Stimulated activated CD8-positive, alpha-beta memory T cell treated with anti-CD3 and anti-CD28 coated beads, Interleukin-4, amount 100 ng/mL, for 1 hour (primary cell): ENCODE measurements at places on chromosomes 11 and 22.

DNA sequence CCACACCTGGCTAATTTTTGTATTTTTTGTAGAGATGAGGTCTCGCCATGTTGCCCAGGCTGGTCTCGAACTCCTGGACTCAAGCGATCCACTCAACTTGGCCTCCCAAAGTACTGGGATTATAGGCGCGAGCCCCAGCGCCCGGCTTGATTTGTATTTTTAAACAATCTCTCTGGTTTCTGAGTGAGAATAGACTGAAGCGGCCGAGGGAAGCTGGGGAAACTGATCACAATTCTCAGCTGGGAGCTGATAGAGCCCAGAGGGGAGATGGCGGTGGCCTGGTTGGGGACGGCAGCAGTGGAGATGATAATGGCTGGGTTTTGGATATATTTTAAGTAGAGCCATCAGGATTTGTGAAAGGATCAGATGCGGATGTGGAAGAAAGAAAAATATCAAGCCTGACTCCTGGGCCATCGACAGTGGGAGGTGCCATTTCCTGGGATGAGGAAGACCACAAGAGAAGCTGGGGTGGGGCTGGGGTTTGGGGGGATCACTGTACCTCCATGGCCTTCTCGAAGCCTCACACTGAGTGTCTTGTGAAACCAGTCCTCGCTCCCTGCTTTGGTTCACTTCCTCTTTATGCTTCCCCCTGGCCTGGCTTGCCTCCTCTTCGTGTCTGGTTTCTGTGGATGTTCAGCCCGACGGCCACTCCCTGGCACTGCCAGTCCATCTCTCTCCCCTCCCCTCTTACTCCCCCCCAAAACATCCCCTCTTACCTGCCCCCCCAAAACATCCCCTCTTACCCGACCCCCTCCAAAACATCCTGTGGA lies 51.9 kb downstream of the IGLL1 start:
- no peak for DNase-seq

GRCh38 chr11:17791144-17791543 lies 56.6 kb downstream of the KCNC1 start:
- DNase-seq, result no peak

GRCh38 chr11:45450189-45450588 lies 164.0 kb upstream of the SYT13 start:
- DNase-seq, result no peak

DNA sequence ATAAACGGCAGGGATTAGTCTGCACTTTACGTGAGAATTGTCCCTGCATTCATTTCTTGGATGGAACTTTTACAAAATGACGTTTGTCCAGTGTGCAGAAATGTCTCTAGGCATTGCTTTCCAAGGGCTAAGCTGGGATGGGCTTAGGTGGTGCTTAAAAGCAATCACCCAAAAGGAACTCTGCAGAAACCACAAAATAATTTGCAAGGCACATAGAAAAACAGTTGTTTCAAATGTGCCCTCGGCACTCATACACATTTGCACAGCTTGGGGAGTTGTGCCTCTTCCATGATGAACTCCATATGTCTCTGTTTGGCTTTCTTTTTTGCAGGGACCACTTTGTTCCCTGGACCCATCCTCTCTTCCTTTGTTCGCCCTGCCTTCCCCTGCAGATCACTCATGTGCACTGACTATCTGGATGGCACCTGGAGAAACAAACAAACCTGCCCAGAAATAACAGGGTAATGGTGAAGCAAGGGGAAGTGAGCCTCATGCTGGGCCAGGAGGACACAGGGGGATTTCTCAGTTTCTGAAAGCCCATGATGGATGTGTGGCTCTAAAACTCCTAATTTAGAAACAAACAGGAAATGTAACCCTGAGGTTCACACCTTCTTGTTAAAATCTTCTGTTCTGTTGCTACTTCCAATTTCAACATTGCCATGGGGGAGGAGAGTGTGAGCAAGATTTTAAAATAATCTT lies 150.2 kb downstream of the SNX19 start:
- DNase-seq, result no peak

- DNase-seq, result no peak
Observed at GRCh38 chr11:69299023-69299461, 5.1 kb downstream of the MYEOV start.

DNA sequence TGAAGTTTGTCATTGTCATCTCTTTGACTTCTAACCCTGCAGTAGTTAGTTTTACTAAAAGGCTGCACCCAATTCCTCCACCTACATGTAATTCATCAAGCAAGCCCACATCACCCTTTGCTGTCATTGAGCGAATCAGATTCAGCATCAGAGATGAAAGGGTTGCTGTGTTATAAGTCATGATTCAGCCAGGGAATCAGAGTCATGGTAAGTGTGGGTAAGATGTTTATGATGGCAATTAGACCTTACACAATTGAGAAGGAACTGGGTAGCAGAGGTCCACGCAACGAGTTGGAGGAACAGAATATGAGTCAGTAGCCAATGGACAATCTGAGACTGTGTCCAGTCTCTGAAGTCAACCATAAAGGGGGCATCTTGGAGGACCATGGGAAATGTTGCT lies 162.8 kb upstream of the SNX19 start:
- no peak for DNase-seq

- no peak for DNase-seq
Observed at GRCh38 chr11:70089631-70090030, 11.5 kb downstream of the ANO1 start.

- no peak for DNase-seq
Observed at GRCh38 chr11:88043149-88043548, 132.1 kb downstream of the RAB38 start.

DNA sequence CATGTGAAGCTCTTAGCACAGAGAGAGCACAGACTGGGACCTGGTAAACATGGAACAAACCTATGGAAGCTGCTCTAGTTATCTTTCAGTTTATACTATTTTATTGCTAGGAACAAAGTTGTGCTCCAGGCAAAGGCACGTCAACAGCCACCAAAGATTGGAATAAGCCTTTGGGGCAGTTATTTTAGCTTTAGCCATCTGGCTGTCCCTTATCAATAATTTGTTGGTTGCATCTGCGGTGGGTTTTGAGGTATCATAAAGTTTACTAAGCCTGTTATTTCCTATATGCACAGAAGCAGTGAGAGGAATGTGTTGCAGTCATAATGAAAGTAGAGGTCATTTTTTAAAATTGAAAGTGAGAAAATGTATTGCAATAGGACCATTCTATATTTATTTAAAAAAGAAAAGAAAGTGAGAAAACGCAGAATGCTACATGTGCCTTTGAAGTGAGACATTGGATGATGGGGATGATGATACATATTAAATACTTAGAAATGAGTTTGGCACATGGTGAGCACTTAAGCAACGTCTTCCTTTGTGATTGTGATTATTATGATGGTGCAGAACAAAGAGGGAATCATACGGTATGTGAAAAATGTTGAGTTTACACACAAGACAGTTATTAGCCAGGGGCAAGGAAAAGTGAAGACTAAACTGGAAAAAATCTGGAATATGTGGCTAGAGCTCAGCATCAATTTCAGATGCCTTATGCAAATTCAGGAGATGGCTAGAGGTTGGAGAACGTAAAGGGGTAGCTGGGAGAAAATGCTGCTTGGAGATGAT lies 58.3 kb downstream of the PRR5L start:
- no peak for DNase-seq

- DNase-seq, result no peak
Observed at GRCh38 chr11:125750629-125751028, 4.5 kb downstream of the PATE1 start.

GRCh38 chr22:37343348-37343747 lies 61.0 kb downstream of the CYTH4 start:
- DNase-seq, result no peak

GRCh38 chr11:73187854-73188253 lies 30.2 kb upstream of the P2RY2 start:
- no peak for DNase-seq

- no peak for DNase-seq
Observed at GRCh38 chr11:35436581-35437250, 17.4 kb upstream of the SLC1A2 start.

GRCh38 chr11:112784323-112785073 lies 176.7 kb upstream of the NCAM1 start:
- no peak for DNase-seq

DNA sequence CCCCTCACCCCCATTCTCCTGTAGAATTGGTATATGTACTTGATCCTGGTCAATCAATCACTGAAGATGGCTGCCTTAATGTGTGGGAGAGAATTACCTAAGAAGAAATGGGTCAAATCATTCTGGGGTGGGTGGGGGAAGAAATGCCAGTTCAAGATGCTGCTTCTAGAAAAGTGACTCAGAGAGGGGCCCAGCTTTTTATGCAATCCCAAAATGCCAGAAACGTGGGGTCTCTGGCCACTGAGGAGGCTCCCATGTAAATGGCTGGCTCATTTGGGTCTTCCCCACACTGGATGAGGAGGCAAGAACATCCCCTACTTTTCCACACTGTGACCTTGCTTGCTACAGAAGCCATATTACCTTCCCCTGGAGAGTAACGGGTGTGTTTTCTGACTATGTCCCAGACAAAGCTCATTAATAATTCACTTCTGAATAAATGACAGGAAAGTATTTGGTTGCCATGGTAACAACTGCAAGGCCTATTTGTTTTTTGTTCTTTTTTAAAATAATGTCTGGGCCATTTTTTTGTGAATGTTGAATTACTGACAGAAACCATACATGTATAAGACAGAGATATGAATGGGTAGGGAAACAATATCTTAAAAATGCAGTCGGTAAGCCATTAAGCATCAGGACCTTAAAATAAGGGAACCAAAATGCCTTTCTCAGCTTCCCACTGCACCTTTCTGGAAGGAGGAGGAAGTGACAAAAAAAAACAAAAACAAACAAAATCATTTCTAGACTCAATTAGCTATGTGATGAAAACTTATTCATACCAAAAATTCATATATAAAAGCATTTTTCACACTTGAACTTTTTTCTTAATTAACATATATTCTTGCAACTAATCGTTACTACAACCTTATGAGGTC lies 32.0 kb downstream of the SLC1A2 start:
- DNase-seq, result no peak

DNA sequence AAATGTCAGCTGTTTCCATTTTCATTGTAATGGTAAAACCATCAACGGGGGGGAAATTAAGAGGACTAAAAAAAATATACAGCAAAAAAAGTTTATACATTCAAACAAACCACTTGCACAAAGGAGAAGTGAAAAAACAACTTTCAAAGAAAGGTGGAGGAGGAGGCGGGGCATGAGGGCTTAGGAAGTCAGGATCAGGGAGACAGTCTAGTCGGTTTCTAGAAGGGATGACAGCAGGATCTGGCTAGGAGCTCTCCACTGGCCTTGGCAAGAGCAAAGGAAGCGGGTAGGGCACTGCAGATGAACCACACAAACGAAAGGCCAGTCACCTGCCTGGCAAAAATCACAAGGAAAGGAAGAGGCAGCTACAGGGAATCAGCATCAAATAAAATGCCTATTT lies 31.0 kb downstream of the NAP1L4 start:
- DNase-seq, result no peak

- no peak for DNase-seq
Observed at GRCh38 chr22:42805998-42806830, 50.9 kb downstream of the ARFGAP3 start.

DNA sequence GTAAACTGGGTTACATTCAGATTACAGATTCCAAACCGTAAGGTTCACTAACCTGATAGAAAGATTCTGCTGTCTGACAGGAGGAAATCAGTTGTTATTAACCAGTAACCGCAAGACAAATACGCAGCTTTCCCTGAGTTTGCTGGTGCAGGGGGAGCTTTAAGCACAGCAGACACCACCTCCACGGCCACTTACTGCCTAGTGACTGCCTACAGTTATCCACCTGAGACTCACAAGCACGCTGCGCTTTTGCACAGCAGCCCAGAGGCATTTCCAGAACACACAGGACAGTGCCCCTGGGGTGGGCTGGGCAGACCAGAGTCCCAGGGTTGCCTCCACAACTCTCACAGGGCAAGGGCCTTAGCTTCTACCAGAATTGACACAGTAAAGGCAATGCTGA lies 90.9 kb downstream of the CTTN start:
- no peak for DNase-seq

- DNase-seq, result no peak
Observed at GRCh38 chr11:12741671-12742216, 67.5 kb downstream of the TEAD1 start.

GRCh38 chr11:36453678-36454077 lies 56.4 kb downstream of the TRAF6 start:
- DNase-seq, result no peak

- no peak for DNase-seq
Observed at GRCh38 chr22:47014636-47015345, 252.3 kb downstream of the TBC1D22A start.
